A172 (cell line): ENCODE measurements at places on chromosomes 4 and X.
A peak's percentile ranks its signal among the peaks of the same experiment; 100 is the strongest.

DNA sequence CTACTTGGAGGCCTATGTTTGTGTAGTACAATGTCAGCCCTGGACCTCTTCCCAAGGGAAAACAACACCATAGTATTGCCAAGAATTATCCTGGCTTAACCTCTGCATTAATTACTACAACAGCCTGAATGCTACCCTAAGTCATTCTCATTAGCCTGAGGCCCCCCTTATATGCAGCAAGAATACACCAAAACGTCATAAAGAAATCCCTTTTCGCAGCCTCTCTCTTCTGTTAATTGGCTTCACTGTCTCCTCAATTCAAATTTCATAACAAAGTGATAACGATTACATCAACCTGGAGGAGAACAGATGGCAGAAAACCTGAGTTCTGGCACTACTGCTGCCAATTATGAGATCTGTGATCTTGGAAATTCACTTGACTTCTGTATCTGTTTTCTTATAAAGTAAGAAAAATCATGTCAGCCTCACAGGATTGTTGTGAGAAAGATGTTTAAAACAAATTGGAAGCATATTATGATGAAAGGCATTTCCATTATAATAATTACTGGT lies 1663.1 kb downstream of the STIM2 start:
- DNase-seq, result no peak

GRCh38 chr4:38957893-38958292 lies 74.3 kb downstream of the TMEM156 start:
- DNase-seq, result no peak

- DNase-seq, result peak; percentile 60
Observed at GRCh38 chr4:83850435-83850834, 314.5 kb downstream of the GPAT3 start.

DNA sequence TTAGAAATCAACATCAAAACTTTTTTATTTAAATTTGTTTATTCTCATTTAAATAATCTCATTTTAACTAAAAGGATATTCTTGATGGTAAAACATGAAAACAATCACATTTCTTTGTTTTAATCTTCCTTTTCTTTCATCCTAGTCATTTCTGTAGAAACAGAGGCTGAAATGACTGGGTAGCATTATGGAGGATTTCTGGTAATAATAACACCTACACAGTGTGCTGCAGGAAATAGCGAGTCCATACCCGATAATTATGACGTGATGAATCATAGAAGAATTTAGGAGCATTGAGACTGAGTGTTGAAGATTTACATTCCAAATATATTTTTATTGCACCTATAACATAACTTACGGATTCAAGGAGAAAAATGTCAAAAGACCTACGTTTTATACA lies 31.4 kb upstream of the BBS12 start:
- no peak for DNase-seq

DNA sequence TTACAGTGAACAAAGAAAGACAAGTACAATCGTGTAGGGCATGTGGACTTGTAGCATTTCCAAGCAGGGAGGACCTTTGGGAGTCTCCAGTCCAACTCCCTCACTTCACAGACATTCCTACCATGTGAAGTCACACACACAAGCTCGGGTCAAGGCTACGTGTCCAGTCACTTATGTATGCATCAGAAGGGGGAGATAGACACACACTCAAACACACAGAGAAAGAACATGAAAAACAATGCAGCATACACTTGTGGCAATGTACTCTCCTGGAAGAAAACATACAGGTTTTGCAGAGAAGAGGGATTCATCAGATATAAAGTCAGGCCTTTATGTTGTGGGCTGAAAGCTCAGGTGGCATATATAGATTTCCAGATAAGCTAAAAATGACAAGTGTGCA lies 136.1 kb upstream of the MID1 start:
- peak; percentile 80 for DNase-seq

DNA sequence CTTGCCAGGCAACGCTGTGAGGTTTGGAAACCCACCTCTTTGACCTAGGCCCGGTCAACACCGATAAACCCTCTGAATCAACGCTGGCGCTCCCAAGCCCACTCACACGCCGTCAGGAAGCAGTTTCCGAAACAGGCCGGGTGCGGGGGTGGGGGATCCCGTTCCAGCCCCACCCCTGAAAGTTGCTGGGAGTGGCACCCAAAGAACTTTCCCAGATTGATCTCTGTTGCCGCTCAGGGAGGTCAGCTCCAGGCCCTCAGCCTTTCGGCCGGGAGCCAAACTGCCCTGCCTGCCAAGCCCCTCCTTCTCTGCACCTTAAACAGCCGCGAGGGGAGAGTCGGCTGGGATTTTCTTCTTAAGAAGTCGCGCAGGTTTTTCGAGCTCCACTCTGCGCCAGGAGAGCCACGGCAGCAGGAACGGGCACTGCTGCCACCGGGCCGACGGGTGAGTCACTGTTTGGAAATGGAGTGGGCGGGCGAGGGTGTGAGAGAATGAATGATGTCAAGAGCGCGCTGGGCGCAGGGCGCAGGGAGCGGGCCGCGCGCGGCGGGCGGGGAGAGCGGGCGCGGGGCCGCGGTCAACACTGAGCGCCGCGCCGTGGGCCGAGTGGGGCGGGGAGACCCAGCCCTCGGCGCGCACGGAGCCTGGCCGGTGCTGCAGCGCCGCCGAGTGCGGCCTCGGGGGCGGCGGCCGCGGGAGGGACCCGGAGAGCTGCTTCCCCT lies at the start of gene SGMS2:
Gene SGMS2 (plus strand): TSS at position 583 of the 722 bp plus-strand sequence. CDS start 70,622 bp downstream, outside the sequence.
- peak; percentile 82 for DNase-seq

- DNase-seq, result no peak
Observed at GRCh38 chr4:26858035-26858918, 2.4 kb upstream of the STIM2 start.
